ENCODE measurements at places on chromosomes 6 and 20.
A peak's percentile ranks its signal among the peaks of the same experiment; 100 is the strongest.

- peak; percentile 68 for DNase-seq
- H3K27ac ChIP-seq, result no peak overlapping the region
- H3K36me3 ChIP-seq, result no peaks in the 10 kb centered on the region
- no peaks in the 10 kb centered on the region for H3K4me1 ChIP-seq
Measured at GRCh38 chr20:13261460-13262301, 40.6 kb downstream of the ISM1 start.

- no peaks in the 10 kb centered on the region for H3K36me3 ChIP-seq
- no peak overlapping the region for H3K4me3 ChIP-seq
- H3K4me1 ChIP-seq, result no peaks in the 10 kb centered on the region
- no peak for DNase-seq
Measured at GRCh38 chr6:114940181-114940580, 597.4 kb upstream of the HS3ST5 start.

DNA sequence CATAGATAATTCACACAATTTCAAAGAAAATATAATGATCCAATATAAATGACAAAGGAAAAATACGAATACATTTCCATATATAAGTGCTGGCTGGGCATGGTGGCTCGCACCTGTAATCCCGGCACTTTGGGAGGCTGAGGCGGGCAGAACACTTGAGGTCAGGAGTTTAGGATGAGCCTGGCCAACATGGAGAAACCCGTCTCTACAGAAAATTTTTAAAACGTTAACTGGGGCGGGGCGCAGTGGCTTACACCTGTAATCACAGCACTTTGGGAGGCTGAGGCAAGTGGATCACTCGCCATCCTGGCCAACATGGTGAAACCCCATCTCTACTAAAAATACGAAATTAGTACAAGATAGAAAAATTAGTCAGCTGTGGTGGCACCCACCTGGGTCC, 14.9 kb upstream of the MAPK13 start:
- no peaks in the 10 kb centered on the region for H3K4me1 ChIP-seq
- H3K27ac ChIP-seq, result no peak overlapping the region
- H3K27me3 ChIP-seq, result no peaks in the 10 kb centered on the region
- DNase-seq, result no peak
- H3K4me3 ChIP-seq, result no peak overlapping the region

- H3K4me1 ChIP-seq, result no peaks in the 10 kb centered on the region
- no peak overlapping the region for H3K4me3 ChIP-seq
- no peak overlapping the region for H3K27ac ChIP-seq
- DNase-seq, result no peak
- H3K27me3 ChIP-seq, result no peaks in the 10 kb centered on the region
- no peaks in the 10 kb centered on the region for H3K36me3 ChIP-seq
Measured at GRCh38 chr6:23213193-23213592, 643.8 kb downstream of the HDGFL1 start.

DNA sequence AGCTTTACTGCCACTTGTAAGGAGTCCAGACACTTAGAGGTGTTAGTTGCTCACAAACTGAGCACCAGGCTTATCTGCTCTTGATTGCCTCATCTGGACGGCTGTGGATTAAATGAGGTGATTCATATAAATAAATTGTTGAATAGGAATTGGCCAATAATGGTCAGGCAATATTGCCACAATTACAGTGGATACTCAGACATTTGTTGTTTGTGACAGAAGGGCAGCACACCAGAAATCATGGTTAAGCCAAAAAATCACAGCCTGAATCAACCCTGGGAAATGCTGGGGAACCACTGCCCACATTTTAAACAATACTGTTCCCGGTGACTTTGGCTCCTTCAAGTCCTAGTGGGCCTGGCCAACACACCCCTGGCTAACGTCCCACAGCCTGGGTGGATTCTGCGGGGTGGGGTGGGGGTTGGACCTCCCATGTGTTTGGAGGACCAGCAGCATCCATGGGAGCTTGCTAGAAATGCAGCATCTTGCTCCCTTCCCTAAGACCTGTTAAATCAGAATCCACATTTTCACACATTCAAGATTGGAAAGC, 29.5 kb upstream of the SPDEF start:
- no peaks in the 10 kb centered on the region for H3K27me3 ChIP-seq
- H3K27ac ChIP-seq, result no peak overlapping the region
- no peaks in the 10 kb centered on the region for H3K4me1 ChIP-seq
- DNase-seq, result no peak
- H3K4me3 ChIP-seq, result no peak overlapping the region

DNA sequence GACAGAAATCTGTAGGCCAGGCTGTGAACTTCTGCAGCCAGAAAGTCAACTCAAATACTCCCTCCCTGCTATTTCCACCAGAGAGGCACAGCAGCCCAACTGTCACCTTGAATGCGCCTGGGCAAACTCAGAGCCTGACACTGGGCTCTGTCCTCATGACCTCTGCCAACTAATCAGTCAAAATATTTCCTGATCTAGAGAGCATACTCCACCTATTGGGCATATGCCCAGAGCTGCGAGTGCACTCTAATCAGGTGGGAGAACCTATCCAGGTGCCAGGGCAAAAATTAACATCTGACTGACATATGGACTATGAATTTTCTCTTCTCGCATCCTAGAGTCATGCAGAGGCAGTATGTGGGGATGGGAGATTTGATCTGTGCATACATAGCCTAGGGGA, 406.3 kb upstream of the RUNX2 start:
- H3K4me3 ChIP-seq, result no peak overlapping the region
- H3K27me3 ChIP-seq, result no peaks in the 10 kb centered on the region
- H3K4me1 ChIP-seq, result no peaks in the 10 kb centered on the region
- no peak overlapping the region for H3K27ac ChIP-seq

- DNase-seq, result no peak
- H3K4me1 ChIP-seq, result no peaks in the 10 kb centered on the region
- H3K27ac ChIP-seq, result no peak overlapping the region
- H3K27me3 ChIP-seq, result no peaks in the 10 kb centered on the region
- no peak overlapping the region for H3K4me3 ChIP-seq
- H3K36me3 ChIP-seq, result no peaks in the 10 kb centered on the region
Measured at GRCh38 chr6:84691978-84692623, 72.3 kb downstream of the TBX18 start.

GRCh38 chr6:16001158-16001557, 127.7 kb upstream of the MYLIP start:
- no peaks in the 10 kb centered on the region for H3K36me3 ChIP-seq
- no peak overlapping the region for H3K4me3 ChIP-seq
- no peak overlapping the region for H3K27ac ChIP-seq
- H3K27me3 ChIP-seq, result no peaks in the 10 kb centered on the region
- no peak for DNase-seq
- H3K4me1 ChIP-seq, result peaks cover 5% of the 10 kb centered on the region

DNA sequence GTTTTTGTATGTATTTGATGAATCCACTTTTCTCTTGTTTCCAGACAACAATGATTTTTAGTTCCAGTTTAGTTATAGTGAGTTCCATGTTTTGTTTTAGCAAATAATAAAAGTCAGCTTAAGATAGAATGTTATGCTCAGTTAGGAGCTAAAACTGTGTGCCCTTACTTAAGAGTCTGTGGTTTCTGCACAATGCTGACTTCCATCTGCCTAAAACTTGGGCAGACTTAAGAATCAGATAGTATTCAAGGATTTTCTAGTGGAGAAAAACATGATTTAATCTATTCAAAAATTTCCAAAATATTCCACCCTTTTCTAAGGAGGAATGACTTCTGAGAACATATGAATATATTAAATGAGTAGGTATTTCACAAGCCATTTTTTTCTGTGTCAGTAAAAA, 32.8 kb downstream of the LAMA4 start:
- no peak overlapping the region for H3K4me3 ChIP-seq
- no peaks in the 10 kb centered on the region for H3K36me3 ChIP-seq
- H3K27me3 ChIP-seq, result no peaks in the 10 kb centered on the region

All from adrenal gland (tissue), 19 donors.